ENCODE measurements at places on chromosomes 7 and 10.
A peak's percentile ranks its signal among the peaks of the same experiment; 100 is the strongest.

- DNase-seq = peak; percentile 20
These were observed 12.0 kb downstream of the CACUL1 start for GRCh38 chr10:118742782-118743181.

- no peak for DNase-seq
These were observed 16.0 kb upstream of the INPP5A start for GRCh38 chr10:132521466-132522102.

DNA sequence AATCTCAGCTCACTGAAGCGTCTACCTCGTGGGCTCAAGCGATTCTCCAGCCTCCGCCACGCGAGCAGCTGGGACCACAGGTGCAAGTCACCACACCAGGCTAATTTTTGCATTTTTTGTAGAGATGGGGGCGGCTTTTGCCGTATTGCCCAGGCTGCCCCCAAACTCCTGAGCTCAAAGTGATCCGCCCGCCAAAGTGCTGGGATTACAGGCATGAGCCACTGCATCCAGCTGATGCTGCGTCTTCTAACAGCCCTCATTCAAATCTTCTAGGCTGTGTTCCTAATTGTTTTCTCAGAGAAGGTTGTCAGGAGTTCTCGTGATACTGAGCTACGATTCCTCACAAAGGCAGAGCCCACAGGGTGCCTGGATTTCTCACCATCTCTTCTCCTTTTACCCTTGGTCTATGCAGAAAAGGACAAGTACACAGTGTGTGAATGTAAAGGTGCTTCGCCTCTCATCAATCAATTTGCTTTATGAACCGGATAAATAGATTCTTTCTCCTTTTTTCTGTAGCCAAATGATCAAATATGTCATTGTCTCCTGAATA, 247.3 kb upstream of the PTN start:
- DNase-seq = no peak

DNA sequence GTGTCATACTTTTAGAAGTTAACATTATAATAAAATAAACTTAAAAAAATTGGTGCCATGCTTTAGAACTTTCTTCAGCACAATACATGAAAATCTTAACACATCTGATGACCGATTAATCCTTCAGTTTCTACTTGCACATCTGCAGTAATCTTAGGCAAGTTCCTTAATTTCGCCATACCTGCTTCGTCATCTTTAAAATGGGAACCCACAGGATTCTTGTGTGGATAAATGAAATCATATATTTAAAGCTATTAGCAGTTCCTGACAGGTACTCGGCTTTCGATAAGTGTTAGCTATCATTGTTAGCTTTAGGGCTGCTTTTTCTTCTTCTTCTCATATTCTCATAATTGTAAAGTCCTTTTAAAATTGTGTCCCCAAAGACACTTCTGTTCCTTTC, 907 bp upstream of the VPS50 start:
- no peak for DNase-seq

DNA sequence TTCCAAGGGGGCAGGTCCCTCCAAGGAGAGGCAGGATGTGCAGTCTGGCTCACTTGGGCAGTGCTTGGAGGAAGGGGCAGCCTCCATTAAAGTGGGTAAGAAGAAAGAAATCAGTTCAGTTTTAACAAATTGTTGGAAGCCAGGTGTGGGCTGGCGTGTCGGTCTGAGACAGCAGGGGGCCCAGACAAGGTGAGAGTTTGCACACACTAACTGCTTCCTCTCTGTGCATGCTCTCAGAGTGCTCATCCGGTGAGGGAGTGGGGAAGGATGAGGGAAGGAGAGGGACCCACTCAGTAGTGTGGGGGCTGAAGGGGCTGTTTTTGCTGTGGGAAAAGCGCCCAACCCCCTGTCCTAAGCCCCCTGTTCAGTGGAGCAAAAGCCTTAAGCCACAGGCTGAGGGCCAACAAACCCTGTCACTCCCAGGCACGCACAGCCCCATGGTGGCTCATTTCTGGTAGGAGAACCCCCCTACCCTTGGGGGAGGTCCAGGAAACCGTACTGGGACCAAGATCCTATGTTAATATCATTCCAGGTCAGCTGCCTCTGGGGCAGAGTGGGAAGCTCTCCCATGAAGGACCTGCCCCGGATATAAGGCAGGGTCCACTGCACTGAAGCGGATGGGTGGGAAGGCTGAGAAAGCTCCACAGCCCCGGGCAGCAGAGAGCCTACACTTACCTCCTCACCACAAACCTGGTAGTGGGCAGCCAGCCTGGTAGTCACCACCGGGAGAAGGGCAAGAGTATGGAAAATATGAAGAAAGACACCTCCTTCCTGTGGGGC, 5.1 kb upstream of the PCBD1 start:
- no peak for DNase-seq

GRCh38 chr7:110170841-110171240, 920.1 kb upstream of the LRRN3 start:
- no peak for DNase-seq

- DNase-seq = peak; percentile 14
These were observed 4.9 kb upstream of the CLDN3 start for GRCh38 chr7:73774923-73775322.

DNA sequence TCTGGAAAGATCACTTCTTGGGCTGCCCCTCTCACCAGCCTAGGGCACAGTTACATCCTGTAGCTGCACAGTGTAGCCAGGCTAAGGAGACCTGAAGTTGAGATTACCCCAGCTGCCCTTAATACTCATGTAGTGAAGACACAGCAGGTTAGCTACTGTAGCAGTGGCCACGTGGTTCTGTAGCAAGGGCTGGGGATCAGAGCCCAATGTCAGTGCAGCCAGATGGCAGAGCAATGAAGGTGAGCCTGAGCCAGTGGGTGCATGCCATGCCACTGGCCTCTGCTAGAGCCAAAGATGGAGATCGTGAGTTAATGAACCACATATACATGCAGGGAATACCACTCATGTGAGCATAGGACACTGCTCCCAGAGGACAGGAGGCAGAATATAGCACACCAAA, 15.5 kb downstream of the AMPH start:
- no peak for DNase-seq
